ENCODE measurements at places on chromosomes 7 and 10. TPM values are rescaled to one million over a fixed set of nuclear protein-coding genes. Genes with fewer than 3 reads are reported as not detected.

The ACTL6B gene
- 95.2 TPM for total RNA-seq

The KIAA1549 gene
- 40.2 TPM for total RNA-seq

- no peak for DNase-seq
Measured at GRCh38 chr10:28942012-28942411, 264.7 kb downstream of the BAMBI start.

DNA sequence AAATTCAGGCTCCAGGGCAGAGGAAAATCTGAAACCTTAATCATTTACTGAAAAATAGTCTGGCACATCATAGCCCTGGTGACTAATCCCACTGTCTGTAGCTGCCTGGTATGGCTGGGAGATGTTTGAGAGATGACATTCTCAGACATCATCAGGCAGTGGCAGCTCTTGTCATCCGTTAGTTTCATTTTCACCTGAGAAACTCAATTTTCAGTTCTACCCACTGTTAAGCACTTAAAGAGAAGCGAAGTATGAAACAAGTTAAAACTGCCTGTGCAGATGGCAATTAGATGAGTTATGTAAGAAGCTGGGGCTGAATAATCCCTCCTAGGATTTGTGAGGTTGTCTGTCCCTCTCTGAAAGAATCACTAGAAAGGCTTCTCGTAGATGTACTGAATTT is 150.2 kb downstream of the NSUN6 start:
- no peak for DNase-seq

GRCh38 chr7:158264881-158265742 is 322.5 kb downstream of the PTPRN2 start:
- DNase-seq = peak; percentile 8

DNA sequence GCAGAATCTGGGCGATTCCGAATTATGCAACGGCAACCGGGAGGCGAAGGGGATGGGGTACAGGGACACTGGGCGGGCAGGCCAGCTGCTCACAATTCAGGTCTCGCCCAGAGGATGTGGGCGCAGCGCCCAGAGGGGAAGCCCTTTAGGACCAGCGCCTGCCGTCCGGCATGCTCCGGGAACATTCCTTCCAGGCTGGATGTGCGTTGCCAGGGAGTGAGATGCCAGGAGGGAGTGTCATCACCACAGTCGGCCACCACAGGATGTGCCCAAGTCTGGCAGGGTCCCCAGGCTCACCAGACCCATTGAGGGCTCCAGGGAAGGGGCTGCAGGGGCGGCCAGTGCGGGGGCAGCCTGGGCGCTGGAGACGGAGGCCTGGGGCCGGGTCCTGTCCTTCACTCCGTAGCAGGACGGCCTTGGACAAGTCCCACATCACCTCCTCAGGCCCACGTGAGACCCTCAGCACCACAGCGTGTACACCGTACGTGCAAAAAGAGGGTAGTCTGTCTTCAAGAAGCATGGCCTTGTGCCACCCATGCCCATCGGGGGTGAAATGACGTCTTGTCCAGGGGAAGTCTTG is 63.9 kb downstream of the FOXL3 start:
- no peak for DNase-seq

DNA sequence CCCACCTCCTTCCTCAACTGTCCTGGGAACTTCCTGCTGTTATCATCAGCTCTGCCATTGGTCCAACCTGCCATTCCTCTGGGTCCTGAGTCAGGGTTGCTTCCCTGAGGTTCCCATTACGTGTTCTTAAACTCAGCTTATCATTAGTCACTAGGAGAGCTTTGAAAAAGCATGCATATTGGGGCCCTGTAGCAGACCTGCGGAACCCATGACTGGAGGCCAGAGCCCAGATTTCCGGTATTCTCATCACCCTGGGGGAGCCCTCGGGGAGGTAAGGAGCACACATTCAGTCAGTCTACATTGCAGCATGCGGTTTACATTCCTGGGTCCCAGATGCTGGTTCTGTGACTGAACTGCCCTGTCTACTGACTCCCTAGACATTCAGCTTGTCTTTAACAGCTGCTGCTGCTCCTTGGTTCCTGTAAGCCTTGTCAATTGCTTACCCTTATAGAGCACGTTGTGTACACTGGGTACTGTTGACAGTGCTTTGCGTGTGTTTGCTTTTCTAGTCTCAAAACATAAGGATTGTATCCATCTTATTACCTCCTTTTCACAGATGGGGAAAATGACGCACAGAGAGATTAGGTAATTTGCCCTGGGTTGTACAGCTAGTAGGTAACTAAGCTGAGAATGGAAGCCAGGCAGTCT is 12.8 kb downstream of the CDHR3 start:
- no peak for DNase-seq

- no peak for DNase-seq
Measured at GRCh38 chr7:147803151-147803550, 787.4 kb upstream of the C7orf33 start.

DNA sequence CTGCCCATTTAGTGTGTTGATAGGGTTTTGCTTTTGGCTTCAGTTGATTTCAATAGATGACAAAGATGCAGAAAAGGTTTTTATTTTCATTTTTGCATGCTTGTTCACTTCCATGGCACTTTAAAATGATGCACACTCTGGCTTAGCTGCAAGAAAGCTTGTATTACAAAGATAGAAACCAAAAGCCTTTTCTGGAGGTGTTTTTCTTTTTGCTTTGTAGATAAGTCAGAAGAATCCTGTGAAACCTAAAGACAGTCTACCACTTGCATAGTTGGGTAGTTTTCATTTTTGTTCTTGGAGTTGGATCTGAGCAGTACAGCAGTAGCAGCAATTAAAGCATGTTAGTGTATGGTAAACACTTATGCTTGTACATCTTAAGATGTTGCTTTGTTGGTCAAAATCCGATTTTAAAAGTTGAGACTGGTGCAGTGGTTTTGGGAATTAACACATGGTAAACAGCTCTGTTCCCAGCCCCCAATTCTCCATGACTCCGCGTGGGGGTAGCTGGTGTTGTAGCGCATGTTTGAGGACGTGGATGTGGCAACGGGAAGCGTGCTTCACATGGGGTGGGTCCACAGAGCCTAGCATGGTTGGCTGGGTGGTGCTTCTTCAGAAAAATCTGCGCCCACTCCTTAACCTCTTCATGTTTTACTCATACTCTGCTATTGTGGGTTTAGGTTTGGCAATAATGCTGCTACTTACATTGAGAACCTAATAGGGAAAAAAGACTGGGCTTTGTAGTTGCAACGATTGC is 19.8 kb downstream of the CCNY start:
- DNase-seq = no peak

GRCh38 chr10:130234171-130234965 is 98.2 kb downstream of the GLRX3 start:
- no peak for DNase-seq

DNA sequence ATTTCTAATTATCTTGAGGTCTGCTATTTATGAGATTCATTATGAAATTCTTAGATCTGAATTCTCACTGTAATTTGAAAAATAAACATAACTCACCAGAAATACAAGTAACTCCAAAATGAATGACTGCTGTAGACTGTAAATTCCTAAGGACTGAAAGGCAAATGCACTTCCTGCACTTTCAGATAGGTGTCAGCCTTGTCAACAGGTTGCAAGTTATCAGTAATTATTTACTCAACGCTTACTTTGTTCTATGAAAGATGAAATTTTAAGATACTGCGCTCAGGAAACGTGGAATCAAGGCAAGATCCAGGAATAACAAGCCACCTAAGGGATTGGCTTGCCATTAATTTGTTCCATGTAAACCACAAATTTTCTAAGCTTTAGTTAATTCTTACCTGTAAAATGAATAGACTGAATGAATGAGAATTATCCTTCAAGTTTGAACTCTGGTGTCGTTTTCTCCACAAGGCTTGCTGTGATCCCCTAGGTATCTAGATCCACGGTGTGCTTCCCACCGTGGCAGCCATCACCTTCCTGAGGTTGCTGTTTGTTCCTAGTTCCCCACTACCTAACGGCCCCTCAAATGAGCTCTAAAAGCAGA is 12.6 kb downstream of the DHX32 start:
- DNase-seq = no peak

Measured in glutamatergic neuron (in vitro differentiated cells).